ENCODE measurements at places on chromosomes 4 and X. TPM values are rescaled to one million over a fixed set of nuclear protein-coding genes. Genes with fewer than 3 reads are reported as not detected.

Gene SPP1
- total RNA-seq: 0.77 TPM

Gene TMPRSS11E
- total RNA-seq: not detected

- DNase-seq: no peak
These were observed 407.5 kb upstream of the KLHL4 start for GRCh38 chrX:87110142-87110541.

- no peak for DNase-seq
These were observed 77.6 kb upstream of the FRMPD4 start for GRCh38 chrX:12060489-12061260.

GRCh38 chr4:14835708-14836425 lies 166.4 kb upstream of the CPEB2 start:
- DNase-seq: no peak

DNA sequence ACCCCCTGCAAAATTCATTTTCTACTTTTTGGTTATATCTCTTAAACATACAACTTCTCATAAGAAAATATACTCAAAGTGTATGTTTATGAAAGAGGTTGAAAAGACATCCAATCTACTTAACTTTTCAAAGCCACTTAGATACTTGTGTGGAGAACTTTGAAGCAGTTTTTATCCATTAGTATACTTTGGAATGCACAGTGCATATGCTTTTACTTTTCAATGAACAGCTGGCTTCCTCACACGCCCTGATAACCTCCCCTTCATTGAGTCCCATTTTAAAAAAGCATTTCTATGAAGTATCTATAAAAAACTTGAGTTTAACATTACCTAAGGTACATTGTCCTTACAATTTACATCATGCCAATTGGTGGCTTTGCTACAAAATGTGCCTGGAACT lies 73.8 kb downstream of the VEGFC start:
- DNase-seq: no peak
